ENCODE measurements at places on chromosomes 3 and 15.

DNA sequence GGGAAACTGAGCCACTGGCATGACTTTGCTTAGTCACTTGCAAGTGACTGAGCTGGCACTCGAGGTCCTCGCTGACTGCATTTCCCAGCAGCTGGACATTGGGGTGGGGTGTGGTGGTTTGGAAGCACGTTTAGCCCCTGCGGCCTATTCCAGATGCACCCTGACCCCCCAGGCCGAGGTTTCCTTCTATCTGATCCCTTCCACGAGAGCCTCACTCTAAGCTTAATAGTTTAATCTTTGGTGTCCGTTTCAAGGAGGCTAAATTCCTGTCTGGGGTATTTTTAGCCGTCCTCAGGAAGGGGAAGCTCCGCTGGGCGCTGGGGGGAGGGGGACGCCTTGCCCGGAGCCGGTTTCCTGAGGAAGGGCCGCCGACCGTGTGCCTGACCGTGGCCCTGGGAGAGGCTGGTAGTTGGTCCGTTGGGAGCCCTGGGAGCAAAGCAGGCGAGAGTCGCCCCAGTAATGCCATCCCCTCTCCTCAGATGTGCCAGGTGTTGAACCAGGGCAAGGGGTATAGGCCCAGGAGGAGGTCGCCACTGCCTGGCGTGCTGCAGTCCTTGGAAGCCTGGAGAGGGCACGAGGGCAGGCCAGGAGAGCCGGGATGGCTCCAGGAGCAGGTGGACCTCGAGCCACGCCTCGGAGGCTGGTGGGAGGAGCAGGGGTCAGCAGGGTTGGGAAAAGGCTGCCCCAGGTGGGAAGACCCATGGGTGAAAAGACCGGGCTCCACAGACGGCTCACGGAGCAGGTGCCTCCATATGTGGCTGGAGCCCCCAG, 37.2 kb downstream of the IDH2 start:
- no peak for DNase-seq

DNA sequence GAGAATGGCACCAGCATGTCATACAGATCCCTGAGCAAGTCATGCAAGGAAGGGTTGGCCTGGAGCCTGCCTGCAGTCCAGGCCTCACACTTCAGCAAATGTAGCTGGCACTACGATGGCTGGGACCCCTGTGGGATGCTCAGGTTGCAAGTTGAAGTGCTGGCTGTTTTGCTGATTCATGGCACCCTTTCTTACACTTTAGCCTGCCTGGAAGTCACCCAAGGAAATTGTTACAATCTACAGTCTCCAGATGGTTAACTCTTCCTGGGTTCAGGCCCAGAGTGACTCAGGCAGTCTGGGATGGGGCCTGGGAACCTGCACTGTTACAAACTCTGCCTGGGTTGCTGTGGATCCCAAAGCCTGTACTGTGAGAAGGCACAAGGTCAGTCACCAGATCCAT, 91.0 kb upstream of the SLC6A11 start:
- DNase-seq = no peak

DNA sequence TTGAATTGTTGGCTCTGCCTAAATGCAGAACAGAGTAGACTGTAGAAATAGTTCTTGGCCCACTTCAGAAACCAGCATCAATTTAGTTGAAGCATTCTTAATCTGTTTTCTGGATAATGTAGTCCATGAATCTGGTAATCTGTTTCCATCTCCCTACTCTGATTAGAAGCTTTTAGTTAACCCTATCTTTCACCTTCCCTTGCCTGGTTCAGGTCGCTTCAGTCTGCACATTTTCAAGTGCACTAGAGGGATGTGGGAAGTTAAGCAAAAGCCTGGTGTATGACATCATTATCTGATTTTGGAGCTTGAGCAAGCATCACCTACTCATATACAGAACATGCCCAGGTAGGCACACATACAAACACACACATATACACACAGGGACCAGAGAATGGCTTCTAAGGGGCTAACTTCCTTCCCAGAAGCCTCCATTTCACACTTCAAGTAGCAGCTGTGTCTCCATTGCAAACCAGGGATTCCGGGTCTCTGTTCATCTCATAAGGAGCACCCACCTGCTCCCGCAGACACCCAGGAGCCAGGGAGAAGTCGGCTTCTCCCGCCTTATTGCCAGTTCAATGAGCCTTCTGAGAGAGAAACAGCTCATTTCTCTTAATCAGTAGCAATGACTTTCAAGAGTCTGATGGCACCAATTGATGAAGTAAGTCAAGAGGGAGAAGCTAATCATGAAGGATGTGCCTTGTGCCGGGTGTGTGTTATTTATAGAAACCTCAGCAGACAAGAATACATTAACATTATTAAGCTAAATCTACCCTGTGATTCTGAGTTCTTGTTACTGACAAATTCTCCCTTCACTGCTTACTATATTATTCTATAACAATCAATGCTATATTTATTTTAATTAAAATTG, 347.9 kb upstream of the STAC start:
- no peak for DNase-seq

- no peak for DNase-seq
Observed at GRCh38 chr3:140883428-140884040, 58.1 kb upstream of the SLC25A36 start.

- DNase-seq = no peak
Observed at GRCh38 chr15:40267670-40268069, 15.2 kb downstream of the ANKRD63 start.

DNA sequence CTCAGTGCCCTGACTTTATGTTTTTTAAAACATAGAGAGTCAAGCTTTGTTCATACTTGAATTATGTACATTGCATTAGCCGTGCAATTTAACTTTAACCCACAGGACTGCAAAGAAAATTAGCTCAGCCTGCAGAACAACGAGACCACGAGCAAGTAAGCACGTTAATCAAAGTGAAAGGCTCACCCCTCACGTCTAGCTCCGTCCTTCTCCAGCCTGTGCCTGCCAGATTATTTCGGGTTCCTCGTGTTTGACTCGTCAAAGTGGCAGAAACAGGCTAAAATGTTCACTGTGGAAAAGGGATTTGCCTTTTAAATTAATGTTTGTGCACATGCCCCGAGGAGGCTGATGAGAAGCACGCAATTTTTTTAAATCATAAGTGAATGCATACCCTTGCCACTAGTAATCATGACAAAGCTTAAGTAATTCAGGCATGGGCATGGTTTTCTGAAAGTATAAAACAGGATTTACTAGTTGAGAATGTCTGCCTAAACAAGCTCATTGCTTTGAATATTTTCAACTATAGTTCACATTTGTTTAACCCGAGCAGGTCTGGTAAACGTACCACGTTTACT, 15.3 kb downstream of the ZBTB38 start:
- no peak for DNase-seq

- no peak for DNase-seq
Observed at GRCh38 chr3:126713199-126713598, 9.2 kb downstream of the CHCHD6 start.

GRCh38 chr3:161355508-161355907, 15.8 kb downstream of the SPTSSB start:
- no peak for DNase-seq

GRCh38 chr3:169897284-169897683, 14.1 kb upstream of the SAMD7 start:
- DNase-seq = no peak

DNA sequence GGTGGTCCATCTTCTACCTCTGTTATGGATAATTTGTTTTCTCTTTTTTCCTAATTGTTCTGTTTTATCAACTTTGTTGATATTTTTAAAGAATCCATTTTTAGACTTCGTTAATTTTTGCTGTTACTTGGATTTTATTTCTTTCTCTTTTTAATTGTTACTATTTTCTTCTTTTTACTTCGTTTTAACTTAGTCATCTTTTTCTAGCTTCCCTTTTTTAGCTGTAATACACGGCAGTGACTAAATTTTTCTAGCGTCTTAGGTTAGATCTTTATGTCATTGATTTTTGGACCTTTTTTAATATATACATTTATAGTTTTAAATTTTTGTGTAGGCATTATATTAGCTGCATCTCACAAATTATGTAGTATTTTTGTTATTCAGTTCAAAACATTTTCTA, 33.1 kb downstream of the ARIH2 start:
- DNase-seq = no peak

DNA sequence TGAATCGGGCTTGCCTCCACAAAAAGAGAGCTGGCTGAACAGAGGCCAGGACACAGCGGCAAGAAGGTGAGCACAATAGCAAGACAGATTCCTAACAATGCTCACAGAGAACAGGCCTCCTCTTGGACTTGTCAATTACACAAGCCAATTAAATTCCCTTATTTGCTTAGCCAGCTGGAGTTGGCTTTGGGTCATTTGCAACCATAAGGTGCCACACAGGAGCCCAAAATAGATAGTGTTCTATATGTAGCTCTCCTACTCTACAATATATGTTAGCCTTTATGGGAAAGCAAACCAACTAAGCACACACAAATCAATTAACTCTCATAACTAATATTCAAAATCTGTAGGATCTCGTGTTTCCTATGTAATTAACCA, 335.6 kb downstream of the FOXP1 start:
- no peak for DNase-seq

DNA sequence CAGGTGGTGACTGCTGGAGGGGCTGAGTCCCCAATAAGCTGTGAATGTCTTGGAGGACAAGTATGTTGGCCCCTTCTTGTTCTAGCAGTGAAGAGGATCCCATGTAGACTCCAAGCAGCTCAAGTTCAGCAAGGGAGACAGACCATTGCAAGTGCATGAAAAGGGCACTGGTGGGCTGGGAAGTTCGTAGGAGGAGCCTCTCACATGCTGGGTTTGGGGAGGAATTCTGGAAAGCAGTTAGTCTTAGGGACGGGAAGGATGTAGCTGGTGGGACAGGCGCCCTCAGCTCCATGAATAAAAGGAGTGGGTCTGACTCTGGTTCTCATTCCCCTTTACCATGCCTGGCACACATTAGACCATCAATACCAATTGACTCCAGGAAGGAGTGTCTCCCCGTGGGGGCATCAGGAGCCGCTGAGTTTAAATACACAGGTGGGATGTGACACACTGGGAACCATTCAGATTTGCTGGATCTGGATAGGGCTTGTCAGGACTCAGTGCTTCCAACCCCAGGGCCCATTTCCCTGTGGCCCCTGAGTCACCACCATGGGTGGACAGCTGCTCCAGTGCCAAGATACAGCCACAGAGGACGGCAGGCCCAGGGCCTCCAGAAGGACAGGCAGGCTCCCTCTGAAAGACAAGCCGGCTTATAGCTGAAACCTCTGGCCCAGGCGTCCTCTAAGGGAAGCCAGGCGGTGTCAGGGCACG, 552 bp upstream of the XYLB start:
- no peak for DNase-seq

All from glutamatergic neuron (in vitro differentiated cells).